HepG2 (cell line): ENCODE measurements at places on chromosomes 7 and 10. TPM values are rescaled to one million over a fixed set of nuclear protein-coding genes. Genes with fewer than 3 reads are reported as not detected.

The INMT gene
- total RNA-seq = not detected in 2 replicates

The FKBP6 gene
- 0.13 and 0.20 TPM in 2 replicates for total RNA-seq

The MET gene
- 23.3 and 31.5 TPM in 2 replicates for total RNA-seq

The TSPAN13 gene
- total RNA-seq = 4.7 and 6.2 TPM in 2 replicates

DNA sequence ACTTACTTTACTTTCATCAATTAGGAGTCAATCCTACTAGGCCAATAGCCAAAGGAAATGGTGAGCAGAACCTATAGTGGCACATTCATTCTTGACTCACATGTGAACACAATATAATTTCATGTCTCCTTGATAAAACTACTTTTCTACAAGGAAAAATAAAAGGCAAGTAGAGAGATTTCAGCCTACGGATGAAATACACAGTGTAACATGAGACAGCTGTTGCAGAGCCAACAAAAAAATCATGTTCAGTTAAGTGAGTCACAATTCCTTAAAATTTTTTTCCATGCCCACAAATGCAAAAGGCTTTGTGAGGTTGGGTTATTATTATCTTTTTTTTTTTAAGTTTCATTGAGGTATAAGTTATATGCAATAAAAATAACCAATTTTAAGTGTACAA lies 54.8 kb downstream of the GPR141 start:
- no peaks in the 10 kb centered on the region; the same call in 2 of the 3 replicates for H3K27me3 ChIP-seq
- no peak overlapping the region for H3K4me3 ChIP-seq
- no peak for DNase-seq
- no peaks in the 10 kb centered on the region for H3K36me3 ChIP-seq
- H3K4me1 ChIP-seq = no peaks in the 10 kb centered on the region
- H3K27ac ChIP-seq = no peak overlapping the region

GRCh38 chr10:90709727-90710126 lies 148.1 kb downstream of the HTR7 start:
- H3K27ac ChIP-seq = no peak overlapping the region
- H3K4me3 ChIP-seq = no peak overlapping the region
- no peak for DNase-seq
- no peaks in the 10 kb centered on the region for H3K27me3 ChIP-seq
- H3K36me3 ChIP-seq = no peaks in the 10 kb centered on the region

- H3K27me3 ChIP-seq = 0 out of 2 replicates have a peak, but pooled peaks cover 1% of the 10 kb centered on the region
- H3K27ac ChIP-seq = no peak overlapping the region
- DNase-seq = no peak
- H3K4me1 ChIP-seq = no peaks in the 10 kb centered on the region
Measured at GRCh38 chr7:116582806-116583444, 58.1 kb downstream of the CAV1 start.

DNA sequence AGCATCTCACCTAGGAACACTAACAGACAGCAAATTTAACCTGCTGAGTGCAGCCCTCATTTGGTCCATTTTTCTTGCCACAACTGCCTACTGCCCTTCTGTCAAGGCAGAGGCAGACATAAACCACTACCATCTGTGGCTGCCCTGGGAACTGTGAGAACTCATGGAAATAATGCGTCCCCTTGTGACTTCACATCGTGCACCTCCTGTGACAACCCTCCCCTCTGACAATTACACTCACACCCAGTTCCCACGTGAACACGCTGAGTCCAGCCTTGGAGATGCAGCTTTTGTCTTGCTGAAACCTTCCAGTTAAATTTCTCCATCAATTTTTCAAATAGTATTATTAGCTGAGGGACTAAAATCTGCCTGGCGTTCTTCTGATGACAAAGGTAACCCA lies 193.1 kb upstream of the KLF14 start:
- H3K27ac ChIP-seq = no peak overlapping the region
- no peak for DNase-seq
- peaks cover 66% of the 10 kb centered on the region for H3K4me1 ChIP-seq
- H3K27me3 ChIP-seq = no peaks in the 10 kb centered on the region
- H3K4me3 ChIP-seq = no peak overlapping the region
- peaks cover 3% of the 10 kb centered on the region; the same call in 1 of the 2 replicates for H3K36me3 ChIP-seq

- no peaks in the 10 kb centered on the region for H3K36me3 ChIP-seq
- H3K27ac ChIP-seq = no peak overlapping the region
- H3K4me1 ChIP-seq = no peaks in the 10 kb centered on the region
- peak; percentile 28 for DNase-seq
Measured at GRCh38 chr7:83410989-83411591, 237.8 kb downstream of the SEMA3E start.

DNA sequence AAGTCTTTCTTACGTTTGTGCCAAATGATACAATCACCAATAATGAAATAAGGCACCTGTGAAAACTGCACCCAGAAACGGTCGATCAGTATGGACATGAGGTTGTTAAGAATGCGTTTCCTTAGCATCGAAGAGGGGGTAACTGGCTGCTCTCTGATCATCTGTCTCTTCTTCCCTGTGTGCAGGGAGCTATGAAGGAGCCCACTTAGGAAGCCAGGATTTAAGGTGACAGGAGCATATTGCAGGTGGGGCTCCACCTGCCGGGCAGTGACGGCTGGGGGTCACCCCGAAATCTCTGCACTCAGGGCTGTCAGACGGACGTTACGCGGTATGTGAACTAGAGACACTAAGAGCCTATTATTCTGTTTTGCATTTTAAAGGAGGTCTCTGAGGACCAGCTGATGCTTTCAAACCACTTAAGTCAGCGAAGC lies 64.5 kb downstream of the CARD11 start:
- H3K4me1 ChIP-seq = peaks cover 5% of the 10 kb centered on the region; the same call in 1 of the 2 replicates
- no peaks in the 10 kb centered on the region for H3K36me3 ChIP-seq

DNA sequence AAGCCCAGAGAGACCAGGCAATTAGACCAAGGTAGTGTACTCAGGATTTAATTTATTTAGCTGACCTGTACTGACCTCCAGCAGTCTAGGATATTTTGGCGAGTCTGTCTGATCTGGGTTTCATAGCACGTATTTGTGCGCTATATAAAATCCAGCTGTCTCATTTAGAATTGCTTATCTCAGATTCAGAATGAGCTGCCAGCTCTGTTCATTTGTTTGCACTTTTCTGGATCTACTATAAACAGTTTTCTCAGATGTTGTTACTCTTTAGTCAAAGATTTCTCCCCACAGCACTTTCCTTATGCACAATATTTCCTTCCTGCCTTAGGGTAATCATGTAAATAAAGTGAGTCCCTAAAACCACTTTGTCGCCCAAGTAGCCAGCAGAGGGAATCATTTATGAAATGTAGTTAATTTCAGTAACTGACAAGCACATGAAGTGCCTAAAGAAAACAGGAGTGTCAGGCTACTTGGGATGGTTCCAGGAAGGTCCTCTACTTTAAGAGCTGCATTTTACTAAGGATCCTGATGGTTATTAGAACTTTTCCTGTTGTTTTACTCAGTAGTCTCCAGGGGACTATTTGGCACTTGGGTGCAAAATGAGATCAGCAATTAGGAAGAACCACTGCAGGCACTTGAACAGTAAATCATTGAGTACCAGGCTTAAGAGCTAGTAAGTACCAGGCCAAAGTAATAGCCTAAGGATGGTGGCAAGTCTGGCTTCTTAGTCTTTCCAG lies 226.4 kb downstream of the TWIST1 start:
- no peaks in the 10 kb centered on the region for H3K36me3 ChIP-seq
- H3K27ac ChIP-seq = no peak overlapping the region
- no peak overlapping the region for H3K4me3 ChIP-seq
- no peaks in the 10 kb centered on the region for H3K4me1 ChIP-seq
